HFF-Myc (cell line): ENCODE measurements at places on chromosomes 2 and 18.

GRCh38 chr2:239731422-239731821 lies 293.7 kb downstream of the NDUFA10 start:
- no peak for DNase-seq

DNA sequence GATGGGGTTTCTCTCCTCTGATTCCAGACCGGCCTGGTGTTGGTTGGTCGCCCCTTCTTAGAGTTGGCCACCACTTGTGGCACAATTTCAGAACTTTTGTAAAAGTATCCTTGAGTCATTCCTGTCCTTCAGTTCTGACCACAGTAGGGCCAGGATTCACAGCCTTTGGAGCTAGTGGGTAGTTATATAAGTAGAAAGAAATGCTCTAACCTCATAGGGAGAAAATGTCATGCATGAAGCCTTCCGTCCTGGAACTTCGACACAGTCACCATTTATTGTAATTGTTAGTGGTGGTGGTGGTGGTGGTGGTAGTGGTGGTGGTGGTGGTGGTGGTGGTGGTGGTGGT lies 65.4 kb downstream of the EPAS1 start:
- DNase-seq, result no peak

DNA sequence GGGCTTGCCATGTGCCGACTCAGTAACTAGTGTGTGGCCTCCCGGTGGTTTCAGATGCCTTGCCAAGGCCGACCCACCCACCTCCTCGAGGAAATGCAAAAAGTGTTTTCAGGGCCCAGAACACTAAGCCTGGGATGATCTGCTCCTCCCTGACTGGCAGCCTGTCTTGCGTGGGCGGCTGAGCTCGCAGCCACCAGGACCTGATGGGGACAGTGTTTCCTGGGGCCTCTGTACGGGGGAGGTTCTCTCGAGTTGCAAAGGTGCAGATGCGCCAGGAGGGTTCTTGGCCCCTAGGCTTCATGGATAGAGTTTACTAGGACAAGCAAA lies 85.2 kb downstream of the GLI2 start:
- DNase-seq, result no peak

- DNase-seq, result no peak
Measured at GRCh38 chr2:98793897-98794830, 63.2 kb upstream of the MGAT4A start.

- no peak for DNase-seq
Measured at GRCh38 chr2:15031745-15032240, 399.3 kb downstream of the LRATD1 start.

DNA sequence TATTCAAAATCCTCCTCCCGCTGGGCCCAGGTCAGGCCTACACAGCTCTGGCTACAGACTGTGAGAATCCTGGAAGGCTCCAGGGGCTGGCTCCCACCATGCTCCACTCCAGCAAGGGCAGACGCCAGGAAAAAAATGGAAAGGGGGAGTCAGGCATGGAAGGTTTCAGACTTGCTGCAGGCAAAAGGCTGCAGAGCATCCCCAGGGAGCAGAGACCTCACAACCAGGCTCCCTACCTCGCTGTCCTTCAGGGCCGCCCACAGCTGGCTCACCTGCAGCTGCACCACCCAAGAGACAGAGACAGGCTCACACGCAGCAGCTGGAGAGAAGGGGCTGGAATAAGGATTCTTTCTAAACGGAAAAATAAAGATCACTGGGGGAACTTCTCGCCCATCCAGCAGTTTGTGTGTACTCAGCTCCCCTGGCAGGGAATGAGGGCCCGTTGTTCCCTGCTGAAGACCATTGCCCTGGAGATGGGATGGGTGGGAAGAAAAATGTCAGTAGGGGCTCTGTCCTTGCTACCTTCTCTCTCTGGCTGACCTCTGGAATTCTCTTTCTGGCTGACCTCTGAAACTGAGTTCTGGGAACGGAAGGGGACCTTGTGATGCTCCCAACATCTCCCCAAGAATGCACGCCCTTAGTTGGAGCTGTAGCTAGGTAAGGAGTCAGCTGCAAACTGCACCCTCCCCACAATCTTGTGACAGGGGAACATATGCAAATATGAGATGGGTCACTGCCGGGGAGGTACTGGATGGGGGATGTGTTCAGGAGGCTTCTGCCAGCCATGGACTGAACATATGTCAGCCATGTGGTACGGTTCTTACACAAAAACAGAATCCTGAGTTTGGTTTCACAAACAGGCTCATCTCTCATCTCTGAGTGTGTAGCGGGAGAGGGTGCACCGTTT lies 34.5 kb downstream of the BCL2 start:
- peak; percentile 9 for DNase-seq

GRCh38 chr2:75666911-75667310 lies 20.3 kb downstream of the MRPL19 start:
- no peak for DNase-seq

DNA sequence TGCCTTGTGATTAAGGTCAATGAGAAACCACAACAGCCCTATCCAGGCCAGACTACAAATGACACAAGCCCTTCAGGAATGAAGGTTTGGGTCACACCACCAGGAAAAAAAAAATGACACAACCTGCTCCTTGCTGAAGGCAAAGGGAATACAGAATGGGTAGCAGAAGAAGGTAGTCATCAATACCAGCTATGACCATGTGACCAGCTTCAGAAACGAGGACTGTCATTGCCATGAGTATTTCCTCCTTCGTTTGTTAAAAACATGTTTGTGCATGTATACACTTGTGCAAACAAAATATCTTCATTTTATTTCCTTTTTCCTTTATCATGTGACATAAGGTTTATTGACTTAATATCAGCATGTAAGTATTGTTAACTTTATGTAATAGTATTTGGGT lies 226.6 kb downstream of the CDH19 start:
- DNase-seq, result no peak

DNA sequence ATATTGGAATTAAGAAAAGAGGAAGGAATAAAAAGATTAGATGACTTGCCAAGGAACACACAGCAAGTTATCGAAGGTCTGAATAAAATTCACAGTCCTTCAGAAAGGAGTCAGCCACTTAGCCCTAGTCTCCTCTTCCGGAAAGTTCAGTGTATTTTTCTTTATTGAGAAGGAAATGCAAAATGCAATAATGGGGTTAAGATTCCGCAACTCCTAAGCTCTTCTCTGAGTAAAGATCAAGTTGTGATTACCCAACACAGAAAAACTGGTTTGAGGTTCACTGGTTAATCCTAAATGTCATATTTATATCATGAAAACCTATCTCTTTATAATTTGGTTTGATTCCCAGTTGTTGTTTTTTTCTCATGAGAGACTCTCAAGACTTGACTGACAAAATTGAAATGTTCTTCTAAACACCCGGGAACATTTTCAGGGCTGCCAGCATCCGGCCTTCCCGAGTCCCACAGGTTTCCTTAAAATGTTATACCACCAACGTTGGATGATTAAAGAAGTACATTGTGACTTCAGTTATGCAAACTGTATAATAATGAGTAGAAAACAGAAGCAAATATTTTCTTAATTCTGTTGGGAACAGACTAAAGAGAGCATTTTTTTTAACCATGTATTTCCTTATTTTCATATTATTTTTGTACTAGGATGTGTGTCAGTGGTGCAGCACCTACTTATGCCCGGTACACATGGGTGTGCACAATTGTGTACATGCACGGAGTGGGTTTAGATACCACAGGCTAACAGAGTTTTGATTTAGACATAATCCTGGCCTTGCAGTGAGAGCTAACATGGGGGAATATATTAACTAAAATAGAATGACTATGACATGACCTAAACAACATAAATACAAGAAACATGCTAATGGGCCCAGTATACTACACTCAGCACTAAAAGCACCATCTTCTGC lies 100.2 kb downstream of the STK39 start:
- DNase-seq, result no peak

GRCh38 chr2:114034742-114035141 lies 144.9 kb downstream of the ACTR3 start:
- DNase-seq, result no peak

GRCh38 chr18:12656938-12657683 lies 796 bp downstream of the SPIRE1 start:
- DNase-seq, result no peak

GRCh38 chr18:45844938-45845337 lies 19.5 kb downstream of the SIGLEC15 start:
- DNase-seq, result no peak

- no peak for DNase-seq
Measured at GRCh38 chr2:57432528-57432927, 614.1 kb upstream of the VRK2 start.

- DNase-seq, result no peak
Measured at GRCh38 chr2:168181825-168182224, 65.6 kb downstream of the STK39 start.

GRCh38 chr18:22172120-22172582 lies 2.8 kb downstream of the GATA6 start:
- no peak for DNase-seq

DNA sequence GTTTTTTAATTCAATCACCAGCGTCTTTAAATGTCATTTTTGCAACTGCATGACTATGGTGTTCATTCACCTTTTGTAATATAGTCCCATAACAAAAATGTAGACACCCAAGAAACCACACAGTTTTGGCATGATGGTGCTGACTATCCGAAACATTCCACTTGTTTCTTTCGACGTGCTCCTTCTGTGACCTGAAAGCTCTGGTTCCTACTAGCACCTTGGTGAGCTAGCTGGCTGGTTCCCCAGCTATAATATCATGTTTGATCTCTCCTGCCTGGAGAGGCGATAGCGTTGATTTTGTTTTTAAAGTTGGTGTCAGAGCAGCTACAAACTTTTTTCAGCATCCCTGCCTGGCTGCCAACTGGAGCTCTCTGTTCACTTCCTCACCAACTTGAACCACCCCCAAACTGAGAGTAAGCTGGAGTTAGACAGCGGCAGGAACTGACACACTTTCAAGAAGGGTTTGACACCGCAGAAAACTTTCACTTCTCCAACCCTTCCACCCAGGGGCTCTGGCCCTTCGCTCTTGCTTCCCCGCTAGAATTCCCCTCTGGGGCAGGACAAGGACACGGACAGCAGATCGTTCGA lies 1.1 kb downstream of the ATAD2B start:
- DNase-seq, result no peak

DNA sequence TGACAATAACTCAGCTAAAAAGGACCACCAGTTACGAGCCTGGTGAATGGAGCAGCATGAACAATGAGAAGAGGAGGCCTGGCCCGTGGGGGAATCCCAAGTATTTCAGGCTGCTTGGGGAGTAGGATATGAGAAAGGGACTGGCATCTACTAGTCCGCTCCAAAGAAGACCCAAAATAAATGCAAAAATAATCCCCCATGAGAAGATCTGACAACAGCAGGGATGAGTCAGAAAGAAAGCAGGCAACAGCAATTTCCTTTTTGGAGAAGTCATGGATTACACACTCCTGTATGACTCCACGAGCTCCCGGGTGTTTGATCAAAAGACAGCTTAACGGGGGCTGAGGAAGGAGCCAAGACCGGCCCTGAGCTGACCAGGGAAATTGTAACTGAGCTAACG lies 111.4 kb downstream of the SOX11 start:
- DNase-seq, result no peak

DNA sequence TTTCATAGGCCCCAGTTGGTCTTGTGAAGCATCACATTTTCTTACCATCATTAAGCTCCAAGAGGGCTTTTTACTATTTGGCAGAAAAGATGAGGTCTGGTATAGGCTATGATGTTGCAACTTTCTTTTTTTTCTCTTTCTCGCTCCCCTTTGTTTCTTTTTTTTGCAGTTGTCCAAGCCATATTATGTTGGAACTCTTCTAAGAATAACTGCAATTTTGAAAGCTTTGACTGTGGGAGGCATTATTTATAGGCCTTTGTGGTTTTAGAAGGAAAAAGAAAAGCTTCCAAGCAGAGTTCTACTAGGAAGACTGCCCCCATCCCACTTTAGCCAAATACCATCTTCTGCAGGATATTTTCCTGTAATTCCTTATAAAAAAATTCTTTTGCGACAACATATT lies 571.6 kb downstream of the ARHGAP15 start:
- DNase-seq, result no peak

GRCh38 chr18:26757263-26758019 lies 108.1 kb downstream of the AQP4 start:
- no peak for DNase-seq

DNA sequence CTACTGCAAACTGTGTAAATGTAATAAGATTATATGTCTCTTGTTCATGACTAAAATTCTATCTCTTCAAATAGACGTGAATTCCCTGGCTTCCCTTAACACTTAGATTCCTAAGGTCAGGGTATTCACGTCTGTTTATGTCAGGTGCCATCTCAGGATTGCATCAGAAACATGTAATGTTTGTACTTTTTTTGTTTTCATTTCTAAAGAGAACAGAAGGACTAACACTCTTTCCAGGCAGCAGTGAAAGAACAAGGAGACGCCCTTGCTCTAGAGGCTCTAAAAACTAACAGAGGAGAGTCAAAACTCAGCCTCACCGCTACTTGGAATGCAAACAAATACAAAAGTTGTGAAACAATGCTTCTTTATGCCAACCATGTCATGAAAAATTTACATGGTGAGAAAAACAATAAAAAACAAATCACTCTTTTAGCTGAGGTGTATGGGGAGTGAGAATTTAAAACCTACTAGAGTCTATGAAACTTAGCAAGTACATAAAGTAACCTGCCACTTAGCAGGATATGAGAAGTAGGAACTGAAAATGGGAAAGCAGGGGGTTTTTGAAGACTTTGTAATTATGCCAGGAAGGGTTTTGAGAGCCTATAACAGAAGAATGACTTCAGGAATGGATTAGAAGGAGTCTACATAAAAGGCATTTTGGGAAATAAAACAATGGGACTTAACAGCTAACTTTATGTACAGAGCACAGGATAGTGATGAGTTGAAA lies 522.7 kb downstream of the THSD7B start:
- DNase-seq, result no peak

- DNase-seq, result no peak
Measured at GRCh38 chr2:86617738-86618137, 5.9 kb downstream of the RNF103 start.

- DNase-seq, result no peak
Measured at GRCh38 chr2:105387225-105387624, 11.6 kb downstream of the FHL2 start.

DNA sequence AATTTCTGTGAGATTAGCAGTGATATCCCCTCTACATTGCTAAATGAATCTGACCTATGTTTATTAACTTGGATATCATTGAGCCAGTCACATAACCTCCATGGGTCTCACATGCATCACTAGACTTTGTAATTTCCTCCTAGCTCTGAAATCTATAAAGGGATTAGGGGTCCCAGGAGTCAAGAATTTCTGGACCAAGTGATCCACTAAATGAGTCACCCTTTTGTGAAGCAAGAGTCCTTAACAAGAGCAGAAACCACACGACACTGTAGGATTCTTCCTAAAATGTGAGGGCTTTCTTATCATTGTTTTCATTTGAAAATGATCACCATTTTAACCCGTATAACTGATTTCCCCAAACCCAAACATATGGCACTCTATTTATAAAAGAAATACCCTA lies 90.3 kb downstream of the DHRS9 start:
- DNase-seq, result no peak
